ENCODE measurements at places on chromosomes 11 and 22.

- no peak for DNase-seq
These were observed 38.2 kb downstream of the FEZ1 start for GRCh38 chr11:125457814-125458343.

DNA sequence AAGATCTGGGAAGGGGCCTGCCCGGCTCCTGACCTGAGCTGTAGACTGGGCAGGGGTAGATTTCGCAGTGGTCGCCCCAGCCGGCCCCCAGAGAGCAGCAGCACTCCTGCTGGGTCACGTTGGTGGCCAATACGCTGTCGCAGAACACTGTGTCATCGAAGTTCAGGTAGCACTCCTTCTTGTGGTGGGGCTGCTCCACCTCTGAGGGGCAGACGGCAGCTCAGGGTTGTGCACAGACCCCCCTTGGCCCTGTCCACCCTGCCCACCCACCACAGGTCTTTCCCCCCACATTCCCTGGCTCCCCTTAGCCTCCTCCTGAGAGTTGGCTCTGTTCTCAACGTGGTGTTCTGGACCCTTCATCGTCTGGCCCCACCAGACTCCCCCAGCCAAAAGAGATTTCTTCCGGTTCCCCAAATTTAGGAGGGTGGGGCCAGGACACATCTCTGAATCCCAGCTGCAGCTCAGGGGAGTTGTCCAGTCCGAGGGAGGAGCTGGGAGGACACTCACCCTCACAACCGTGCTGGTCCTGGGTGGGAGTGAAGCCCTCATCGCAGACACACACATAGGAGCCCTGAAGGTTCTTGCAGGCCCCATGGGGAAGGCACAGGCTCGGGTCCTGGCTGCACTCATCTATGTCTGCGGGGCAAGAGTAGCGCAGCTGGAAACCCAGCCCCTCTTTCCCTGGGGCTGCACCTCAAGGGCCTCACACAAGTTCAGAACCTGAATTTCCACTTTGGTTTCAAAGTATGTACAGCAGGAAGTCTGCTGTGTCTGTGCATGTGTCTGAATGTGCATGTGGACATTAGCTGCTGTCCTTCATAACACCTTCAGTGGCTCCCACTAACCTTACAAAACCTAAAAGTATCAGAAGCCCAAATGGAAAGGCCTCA lies 16.5 kb downstream of the SCYL1 start:
- DNase-seq, result no peak

DNA sequence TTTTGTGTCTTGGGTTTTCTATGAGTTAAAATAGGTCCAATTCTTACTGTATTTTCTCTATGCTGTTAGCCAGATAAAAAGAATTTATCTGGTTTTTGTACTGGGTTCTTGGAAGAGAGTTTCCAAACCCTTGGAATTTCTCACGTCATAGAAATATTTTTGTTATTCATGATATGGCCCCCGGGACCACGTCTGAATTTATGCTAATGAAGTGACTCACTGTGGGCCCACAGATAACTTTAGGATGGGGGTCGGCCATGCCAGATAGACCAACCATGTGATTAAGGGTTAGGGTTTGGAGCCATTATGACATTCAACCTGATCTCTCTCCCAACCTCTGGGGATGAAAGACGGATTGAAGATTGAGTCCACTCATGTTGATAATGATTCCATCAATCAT lies 35.6 kb upstream of the DDI1 start:
- no peak for DNase-seq

DNA sequence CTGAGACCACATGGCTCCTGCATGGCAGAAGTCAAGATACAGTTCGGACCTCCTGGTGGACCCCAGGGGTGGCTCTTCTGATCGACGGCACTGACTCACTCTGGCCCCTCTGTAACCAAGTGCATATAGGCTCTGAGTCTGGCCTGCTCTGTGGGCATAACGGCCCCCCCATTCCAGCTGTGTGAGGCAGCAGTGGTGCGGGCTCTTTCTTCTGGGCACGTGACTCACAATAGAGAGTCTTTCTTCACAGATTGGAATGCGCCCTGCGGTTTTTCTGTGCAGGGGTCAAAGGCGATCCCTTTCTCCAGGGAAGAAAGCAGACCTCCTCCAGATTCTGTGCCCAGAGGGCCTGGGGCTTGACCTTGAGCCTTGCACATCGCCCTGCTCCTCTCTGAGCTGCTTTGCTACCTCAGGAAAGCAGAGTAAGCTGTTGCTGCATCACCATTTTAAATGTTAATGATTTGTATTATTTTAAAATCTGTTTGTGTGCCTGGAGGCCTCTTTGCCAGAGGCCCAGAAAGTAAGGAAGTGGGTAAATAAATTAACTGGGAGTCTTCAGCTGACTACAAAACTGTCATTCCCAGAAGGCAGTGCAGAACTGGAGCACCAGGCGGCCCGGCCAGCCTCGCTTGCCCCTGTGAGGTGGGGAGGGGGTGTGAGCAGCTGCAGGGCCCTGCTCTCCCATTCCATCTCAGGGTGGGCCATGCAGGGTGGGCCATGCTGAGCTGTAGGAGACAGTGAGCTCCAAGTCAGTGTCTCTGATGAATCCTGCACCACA lies 199.0 kb downstream of the GRIK4 start:
- DNase-seq, result no peak

GRCh38 chr11:77377734-77378133 lies 76.2 kb upstream of the GDPD4 start:
- no peak for DNase-seq

GRCh38 chr11:46987183-46987582 lies 50.6 kb downstream of the CSTPP1 start:
- no peak for DNase-seq

DNA sequence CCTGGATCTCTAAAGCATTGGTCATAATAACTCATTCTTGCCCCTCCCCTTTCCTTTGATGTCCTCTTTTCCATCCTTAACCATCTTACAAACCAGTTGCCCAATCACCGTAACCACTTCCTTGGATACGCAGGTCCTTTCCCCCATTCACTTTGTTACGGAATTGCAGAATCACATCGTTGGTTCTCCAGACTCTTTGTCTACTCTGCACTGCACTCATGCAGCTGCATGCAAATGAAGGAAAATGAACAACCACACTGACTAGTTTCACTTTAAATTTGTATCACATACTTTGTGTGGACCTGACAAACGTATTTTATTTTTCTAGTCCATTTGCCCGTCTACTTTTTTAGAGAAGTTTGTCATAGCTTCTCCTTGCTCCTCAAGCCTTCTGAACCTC lies 69.9 kb downstream of the SLC5A12 start:
- DNase-seq, result no peak

- DNase-seq, result no peak
These were observed 923.3 kb downstream of the KCNA4 start for GRCh38 chr11:29093416-29094120.

DNA sequence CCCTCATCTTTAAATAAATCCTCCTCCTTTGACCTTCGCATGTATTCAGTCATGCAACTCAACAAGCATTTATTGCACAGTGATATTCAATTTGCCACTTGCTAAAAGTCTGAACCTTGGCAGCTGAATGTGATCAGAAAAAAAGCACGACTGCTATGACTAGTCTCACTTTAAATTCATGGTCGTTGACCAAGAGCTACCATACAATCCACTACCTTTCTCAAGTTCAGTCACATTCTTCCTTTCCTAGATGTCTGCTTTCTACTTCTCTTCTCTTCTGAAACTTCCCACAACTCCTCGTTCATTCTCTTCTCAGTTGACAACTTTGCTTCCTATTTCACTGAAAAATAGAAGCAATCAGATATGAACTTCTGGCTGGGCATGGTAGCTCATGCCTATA lies 2.0 kb upstream of the SAA1 start:
- no peak for DNase-seq
